ENCODE measurements at places on chromosomes 3 and 15.
A peak's percentile ranks its signal among the peaks of the same experiment; 100 is the strongest.

DNA sequence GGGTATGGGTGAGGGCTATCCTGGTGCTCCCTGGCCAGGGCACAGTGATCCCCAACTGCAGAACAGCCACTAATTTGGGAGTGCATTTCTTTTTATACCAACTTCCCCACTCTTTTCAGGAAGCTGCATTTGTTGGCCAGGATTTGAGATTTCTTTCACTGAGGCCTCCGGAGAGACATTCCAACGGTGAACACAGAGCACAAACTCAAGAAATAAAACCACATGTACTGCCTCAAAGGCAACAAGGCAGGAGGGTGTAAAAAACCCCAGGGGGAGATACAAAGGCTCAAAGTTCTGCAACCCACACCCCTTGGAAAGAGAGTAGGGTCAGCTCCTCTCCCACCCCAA, 65.3 kb downstream of the CPN2 start:
- peak; percentile 46 for DNase-seq

- DNase-seq = peak; percentile 88
These were observed 928 bp downstream of the ANKRD34C start for GRCh38 chr15:79283252-79284048.

DNA sequence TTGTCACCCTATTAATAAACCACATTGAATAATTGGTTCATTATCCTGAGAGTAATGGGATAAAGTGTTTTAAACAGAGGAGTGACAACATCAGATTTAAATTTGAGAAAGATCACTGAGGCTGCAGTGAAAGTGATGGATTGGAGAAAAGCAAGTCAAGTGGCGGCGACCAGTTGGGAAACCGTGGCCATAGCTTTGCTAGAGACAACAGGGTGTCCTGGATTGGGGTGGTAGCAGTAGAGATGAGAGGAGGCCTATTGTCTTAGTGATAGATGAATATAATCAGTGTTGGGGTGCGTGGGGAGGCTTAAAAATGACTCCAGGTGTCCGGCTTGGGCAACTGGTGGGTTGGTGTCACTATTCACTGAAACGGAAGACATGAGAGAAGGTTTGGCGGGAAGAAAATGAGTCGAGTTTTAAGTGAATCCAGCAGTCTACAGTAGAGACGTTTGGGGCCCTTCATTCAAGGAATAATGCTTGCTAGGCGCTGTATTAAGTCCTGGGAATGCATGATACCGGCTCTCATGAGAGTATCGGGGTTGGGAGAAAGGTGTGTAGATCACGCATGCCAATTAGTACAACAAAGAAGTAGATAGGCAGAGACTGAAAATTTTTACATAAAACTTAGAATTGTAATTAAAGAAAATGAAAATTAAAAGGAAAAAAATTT, 819 bp downstream of the NEK4 start:
- no peak for DNase-seq

- no peak for DNase-seq
These were observed 11.3 kb downstream of the CAND2 start for GRCh38 chr3:12807601-12808359.

DNA sequence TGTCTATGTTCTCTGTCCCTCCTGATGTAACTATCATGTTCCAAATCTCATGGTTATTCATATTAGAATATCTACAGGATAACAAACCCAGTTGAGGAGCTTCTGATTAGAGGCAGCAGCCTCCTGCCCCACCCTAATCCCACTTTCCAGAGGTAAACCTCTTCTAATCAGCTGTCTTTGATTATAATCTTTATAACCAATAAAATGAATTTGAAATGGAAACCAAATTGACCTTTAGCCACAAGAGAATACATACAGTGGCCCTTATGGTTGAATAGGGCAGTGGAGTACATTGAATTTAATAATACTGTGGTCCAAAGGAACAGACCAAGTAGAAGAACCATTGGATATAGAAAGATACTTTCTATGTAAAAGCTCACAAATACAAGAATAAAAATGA, 281.3 kb upstream of the UMPS start:
- DNase-seq = no peak

- DNase-seq = no peak
These were observed 32.4 kb downstream of the FRMD4B start for GRCh38 chr3:69353503-69353902.

DNA sequence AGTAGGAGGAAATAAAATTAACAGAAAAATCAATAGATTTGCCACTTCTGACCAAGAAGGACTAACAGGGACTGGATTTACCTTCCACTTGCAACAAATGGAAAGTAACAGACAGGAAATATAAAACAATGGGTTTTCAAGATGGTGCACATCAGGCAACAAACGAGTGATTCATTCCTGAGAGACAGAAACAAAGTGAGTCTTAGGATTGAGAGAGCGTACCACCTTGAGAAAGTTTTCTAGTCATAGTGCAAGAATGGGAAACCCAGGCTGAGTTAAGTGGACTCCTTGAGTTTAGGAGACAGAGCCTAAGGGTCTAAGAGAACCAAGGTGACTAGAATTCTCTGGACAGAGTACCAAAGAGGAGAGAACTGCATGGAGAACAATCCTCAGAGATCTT, 101.7 kb downstream of the PPP2R3A start:
- no peak for DNase-seq

GRCh38 chr15:58332676-58333400, 99.0 kb upstream of the LIPC start:
- no peak for DNase-seq

DNA sequence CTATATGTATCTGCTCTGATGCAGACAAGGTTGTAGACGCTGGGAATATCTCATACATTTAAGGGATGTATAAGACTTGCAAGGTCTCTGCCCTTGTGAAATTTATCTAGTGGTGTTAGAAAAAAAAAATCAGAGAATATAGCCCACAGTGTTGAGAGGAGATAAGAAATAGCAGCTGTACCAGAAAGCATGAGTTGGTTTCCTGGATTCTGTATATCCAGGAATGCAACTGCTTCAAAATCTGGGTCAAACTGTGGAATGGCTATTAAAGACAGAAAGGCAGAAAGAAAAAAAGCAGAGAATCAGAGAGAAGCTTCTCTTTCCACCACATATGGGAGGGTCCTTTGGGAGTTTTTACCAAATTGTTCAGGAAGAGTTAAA, 1.5 kb upstream of the TMEM212 start:
- DNase-seq = no peak

DNA sequence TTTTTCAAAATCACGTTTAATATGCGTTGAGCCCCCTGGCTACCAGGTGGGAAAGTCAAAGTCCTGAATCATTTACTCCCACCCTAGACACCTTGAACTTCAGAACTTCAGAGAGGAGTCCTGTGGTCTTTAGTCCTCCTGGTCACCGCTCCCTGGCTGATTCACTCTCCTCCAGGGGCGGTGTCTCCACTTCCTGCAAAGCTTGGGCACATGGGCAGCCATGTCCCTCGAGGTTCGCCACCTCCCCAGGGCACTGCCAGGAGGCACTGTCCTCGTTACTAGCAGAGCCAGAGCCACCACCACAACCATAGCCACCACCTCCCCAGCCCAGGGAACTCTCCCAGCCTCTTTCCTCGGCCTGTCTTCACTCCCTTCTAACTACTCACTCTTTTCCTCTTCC, 31.0 kb downstream of the LOXL1 start:
- DNase-seq = no peak

- no peak for DNase-seq
These were observed 377.1 kb upstream of the TPM1 start for GRCh38 chr15:62665449-62665848.

DNA sequence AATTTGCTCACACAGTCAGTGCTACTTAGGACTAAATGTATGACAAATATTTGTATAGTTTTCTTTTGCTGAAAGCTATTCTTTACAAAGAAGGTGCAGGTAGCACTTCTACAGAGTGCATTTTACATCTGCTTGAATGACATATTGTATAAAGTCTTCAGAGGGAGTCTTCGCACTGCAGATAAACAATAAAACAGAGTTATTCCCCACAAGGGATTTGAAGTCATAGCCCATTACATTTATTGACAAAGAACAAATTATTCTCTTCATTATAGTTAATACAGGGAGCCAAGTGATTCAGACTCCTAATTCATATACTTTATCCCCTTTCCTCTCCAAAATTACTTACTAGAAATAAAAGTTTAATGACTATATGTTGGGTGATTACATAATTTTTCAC, 529.7 kb downstream of the EDEM1 start:
- no peak for DNase-seq

DNA sequence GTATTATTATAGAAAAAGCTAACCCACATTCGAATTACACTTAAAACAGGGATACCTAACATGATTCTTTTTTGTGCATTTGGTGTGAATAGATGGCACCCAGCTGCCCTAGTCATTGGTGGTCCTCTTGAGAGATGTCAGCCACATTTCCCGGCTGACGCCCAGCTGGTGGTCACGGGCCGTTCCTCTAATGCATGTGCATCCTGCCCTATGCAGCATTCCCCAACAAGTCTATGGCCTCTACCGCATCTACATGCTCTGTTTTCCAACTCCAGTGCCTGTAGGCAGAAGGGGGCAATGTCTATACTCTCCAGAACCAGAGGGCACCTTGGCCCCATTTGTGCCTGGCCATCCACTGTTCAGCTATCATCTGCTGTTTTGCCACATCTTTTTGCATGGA, 78.6 kb upstream of the PRICKLE2 start:
- no peak for DNase-seq

GRCh38 chr15:70561885-70562284, 201.5 kb downstream of the UACA start:
- DNase-seq = peak; percentile 31

GRCh38 chr3:149145974-149146373, 16.5 kb downstream of the HPS3 start:
- no peak for DNase-seq

DNA sequence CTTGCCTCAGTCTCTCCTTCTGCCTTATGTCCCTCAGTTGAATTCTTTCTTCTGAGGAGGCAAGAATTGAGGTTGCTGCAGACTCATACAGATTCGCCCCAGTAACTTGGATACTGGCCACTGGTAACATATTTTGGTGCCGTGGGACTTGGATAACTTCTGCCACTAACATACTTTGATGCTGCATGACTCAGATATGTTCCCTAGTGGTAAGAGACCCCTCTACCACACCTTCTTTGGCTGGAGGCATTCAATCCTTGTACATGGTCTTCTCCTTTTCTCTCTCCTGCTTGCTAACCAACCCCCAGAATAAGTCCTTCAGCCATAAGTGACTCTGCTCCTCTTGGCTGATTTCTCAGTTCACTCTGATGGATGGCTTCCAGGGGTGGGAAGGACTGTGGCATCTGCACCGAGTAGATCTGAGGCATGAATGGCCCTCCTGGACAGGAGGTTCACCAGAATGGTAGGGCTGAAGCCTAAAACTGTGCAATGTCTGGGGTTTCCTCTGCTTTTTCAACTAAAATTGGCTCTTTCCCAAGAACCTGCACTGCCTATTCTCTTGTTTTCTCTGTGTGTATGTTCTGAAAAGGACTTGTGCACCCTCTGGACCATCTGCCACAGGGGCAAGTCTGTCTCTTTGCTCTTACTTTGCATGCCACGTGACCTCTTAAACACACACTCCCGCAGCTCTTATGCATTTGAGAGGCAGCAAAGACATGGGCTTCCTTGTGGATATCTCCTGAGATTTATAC, 55.5 kb upstream of the FSTL1 start:
- DNase-seq = no peak

DNA sequence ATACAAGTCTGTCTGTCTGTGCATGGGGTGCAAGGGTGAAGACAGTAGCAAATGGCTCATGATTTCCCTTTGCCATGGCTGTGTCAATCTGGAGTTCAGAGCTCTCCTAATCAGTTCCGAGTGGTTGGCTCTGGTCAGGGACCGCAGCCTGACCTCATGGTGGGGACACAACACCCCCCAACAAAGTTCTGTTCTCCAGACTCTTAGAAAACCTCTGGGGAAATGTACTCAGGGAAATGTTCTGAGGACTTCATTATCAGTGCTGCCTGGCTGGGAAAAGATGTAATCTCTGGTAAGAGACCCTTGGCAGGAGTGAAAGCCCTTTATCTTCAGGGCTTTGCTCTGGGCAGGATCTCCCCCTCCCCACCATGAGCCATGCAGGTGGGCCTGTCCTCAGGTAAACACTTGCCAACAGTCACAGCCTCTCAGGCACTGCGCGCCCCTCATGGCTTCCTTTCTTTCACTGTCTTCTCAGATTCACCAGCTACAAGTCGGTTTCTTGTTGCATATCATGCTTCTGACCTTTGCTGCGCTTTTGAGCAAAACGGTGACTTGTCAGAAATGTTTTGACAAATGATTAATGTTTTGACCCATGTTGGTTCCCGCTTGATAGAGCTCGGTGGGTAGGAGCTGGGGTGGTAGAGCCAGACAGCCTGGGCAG, 95.5 kb downstream of the ST6GAL1 start:
- no peak for DNase-seq

- DNase-seq = no peak
These were observed 30.0 kb downstream of the FILIP1L start for GRCh38 chr3:100084100-100084806.

- DNase-seq = no peak
These were observed 132.7 kb downstream of the SLC25A26 start for GRCh38 chr3:66353530-66353929.

DNA sequence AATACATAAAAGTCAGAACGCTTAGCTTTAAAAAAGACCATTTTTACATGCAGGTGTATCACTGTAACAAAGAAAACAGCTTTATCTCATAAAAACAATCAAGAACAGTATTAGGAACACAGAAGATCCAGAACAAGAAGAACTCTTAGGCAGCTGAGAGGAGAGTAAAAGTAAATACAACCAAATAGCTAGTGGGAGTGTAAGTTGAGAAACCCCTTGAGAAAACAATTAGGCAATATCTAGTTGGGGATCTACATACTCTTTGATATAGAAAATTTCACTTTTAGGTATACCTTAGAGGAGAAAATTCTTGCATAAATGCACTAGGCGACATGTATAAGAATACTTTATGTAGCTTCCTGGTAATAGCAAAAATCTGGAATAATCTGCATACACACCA, 7.5 kb downstream of the TMF1 start:
- DNase-seq = no peak

- peak; percentile 77 for DNase-seq
These were observed 52.1 kb downstream of the VGLL4 start for GRCh38 chr3:11591391-11592282.

DNA sequence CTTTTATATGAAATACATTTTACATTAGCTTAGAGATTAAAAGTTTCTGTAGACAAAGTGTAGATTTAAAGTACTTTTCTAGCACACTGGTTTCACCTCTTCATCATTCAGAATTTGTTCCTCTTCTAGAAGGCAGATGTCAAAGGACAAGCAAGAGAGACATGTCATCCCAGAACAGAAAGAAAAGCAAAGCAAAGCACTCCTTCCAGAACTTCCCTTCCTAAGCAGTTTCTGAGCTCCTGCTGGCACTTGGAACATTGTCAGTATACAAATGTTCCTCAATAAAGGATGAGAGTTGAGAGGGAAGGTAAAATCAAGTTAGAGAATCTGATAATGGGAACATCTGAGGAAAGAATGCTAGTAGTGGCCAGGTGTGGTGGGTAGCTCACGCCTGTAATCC, 26.2 kb downstream of the TMOD3 start:
- no peak for DNase-seq

Measured in ecto neural progenitor cell (in vitro differentiated cells).